PC-3 (cell line): ENCODE measurements at places on chromosomes 16 and 17. TPM values are rescaled to one million over a fixed set of nuclear protein-coding genes. Genes with fewer than 3 reads are reported as not detected.

LITAFD gene
- total RNA-seq, result not detected in 2 replicates

MRPL10 gene
- 54.5 and 74.2 TPM in 2 replicates for total RNA-seq

ELMO3 gene
- 1.6 and 2.2 TPM in 2 replicates for total RNA-seq

WRAP53 gene
- 18.0 and 22.6 TPM in 2 replicates for total RNA-seq

DNAI2 gene
- total RNA-seq, result not detected in 2 replicates

ADAM11 gene
- total RNA-seq, result 2.7 and 2.9 TPM in 2 replicates

FBXW10B gene
- 7.0 and 7.2 TPM in 2 replicates for total RNA-seq

PYDC1 gene
- not detected in 2 replicates for total RNA-seq

CBLN1 gene
- 0.04 TPM in 1 of 2 replicates, not detected in the other for total RNA-seq

SECTM1 gene
- total RNA-seq, result 56.0 and 61.7 TPM in 2 replicates

MEIOC gene
- total RNA-seq, result not detected in 2 replicates

CD79B gene
- total RNA-seq, result not detected in 2 replicates

ALDH3A1 gene
- 27.9 and 30.1 TPM in 2 replicates for total RNA-seq

DNA sequence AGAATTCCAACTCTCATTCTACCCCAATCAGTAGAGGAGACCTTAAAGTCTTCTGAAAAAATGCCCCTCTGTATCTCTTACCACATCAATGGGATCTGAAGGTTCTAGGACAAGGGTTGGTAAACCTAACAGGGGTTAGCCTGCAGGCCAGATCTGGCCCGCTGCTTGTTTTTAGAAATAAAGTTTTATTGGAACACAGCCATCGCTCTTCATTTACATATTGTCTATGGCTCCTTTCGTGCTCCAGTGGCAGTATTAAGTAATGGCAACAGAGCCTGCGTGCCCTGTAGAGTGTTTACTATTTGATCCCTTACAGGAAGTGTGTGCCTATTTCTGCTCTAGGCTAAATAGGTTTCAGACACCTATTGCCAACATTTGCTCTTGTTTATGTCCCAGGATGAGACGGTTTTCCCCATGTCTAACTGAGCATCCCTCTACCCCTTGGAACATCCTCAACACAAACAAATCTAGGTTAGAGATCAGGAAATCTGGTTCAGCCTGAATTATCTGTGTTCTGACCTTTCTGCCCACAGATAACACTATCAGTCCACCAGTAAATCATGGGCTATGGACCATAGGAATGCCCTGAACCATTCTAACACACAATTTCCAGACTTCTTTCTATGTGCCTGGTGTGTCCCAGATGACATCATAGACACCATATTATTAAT, 44.2 kb upstream of the ERCC4 start:
- no peak for DNase-seq

GRCh38 chr17:2899906-2900305, 103.7 kb downstream of the RAP1GAP2 start:
- no peak for DNase-seq

GRCh38 chr17:80749611-80750010, 205.0 kb downstream of the RPTOR start:
- no peak for DNase-seq

DNA sequence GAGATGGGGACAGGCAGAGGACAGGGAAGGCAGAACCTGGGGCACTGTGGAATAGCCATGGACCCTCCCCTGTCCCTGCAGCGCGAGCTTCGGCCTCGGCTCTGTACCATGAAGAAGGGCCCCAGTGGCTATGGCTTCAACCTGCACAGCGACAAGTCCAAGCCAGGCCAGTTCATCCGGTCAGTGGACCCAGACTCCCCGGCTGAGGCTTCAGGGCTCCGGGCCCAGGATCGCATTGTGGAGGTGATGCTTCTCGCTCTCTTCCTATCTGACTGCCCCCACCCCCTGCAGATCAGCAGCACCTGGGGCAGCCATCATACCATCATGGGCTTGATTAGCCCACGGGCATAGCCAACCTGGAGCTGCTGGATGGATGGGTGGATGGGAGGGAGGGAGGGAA, 13.5 kb downstream of the NHERF1 start:
- no peak for DNase-seq

GRCh38 chr16:2471016-2471652, at the start of gene NTN3:
TSS of gene NTN3 (plus strand) at chr16:2471297. CDS start at chr16:2471702, 405 bp downstream.
- DNase-seq, result peak; percentile 6

- no peak for DNase-seq
Measured at GRCh38 chr16:79430191-79430678, 170.3 kb downstream of the MAF start.

- DNase-seq, result no peak
Measured at GRCh38 chr16:52501746-52502145, 45.2 kb downstream of the TOX3 start.

DNA sequence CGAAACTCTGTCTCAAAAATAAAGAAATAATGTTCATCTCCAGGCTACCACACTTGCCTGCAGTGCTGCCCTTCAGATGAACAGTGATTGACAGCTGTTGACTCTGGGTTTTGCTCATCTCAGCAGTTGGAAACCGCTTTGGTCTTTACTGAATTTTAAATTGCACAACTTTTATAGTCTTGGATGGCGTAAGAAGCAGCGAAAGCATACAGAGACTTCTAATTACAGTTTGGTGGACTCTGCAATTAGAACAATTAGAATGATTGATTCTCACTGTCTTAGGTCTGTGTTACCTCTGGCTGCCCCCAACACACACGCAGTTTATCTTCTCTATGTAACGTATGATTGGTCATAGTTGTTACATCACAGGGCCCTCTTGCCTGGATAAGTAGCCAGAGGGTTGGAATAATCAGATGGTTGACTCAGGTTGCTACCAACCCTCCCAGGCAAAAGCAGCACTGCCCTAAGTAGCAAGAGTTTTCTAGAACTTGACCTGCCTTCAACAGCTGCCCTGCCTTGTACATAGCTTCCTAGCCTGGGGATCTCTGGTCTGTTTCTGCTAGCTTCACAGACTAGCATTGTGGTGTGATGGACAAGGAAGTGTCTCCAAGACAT, 1.9 kb upstream of the NAT9 start:
- no peak for DNase-seq

DNA sequence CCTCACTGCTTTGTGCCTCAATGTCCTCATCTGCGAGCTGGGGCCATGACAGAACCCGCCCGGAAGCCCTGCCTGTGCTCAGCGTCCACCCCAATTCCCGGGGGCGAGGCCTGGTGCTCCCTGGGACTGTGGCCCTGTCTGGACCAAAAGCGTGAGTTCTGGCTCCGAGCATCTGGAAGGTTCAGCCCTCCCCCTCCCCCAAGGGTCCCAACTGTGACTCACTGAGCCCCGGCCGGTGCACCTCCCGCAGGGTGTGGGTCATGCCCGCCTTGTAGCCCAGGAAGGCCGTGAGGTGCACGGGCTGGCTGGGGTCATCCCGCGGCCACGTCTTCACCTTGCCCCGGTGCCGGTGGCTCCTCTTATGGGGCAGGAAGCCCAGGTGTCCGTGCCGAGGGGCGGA, 755 bp downstream of the RPL3L start:
- DNase-seq, result no peak

- peak; percentile 81 for DNase-seq
Measured at GRCh38 chr16:30844671-30845449, 49.0 kb downstream of the BCL7C start.

DNA sequence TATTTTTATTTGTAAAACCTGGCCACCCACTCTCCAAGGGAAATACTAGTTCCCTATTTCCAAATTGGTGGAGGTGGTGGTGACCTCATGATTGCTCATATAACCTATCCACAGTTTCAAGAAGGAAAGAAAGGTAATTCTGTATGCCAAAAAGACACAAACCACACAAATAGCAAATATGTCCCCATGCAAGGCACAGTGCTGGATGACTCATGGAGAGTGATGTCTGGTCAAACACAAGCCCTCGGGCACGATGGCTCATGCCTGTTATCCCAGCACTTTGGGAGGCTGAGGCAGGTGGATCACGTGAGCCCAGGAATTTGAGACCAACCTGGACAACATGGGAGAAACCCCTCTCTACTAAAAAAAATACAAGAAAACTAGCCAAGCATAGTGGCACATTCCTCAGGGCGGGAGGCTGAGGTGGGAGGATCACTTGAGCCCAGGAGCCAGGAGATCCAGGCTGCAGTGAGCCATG, 64.2 kb downstream of the GNA13 start:
- DNase-seq, result peak; percentile 100

- no peak for DNase-seq
Measured at GRCh38 chr16:89670496-89671431, 13.1 kb downstream of the SPATA33 start.

DNA sequence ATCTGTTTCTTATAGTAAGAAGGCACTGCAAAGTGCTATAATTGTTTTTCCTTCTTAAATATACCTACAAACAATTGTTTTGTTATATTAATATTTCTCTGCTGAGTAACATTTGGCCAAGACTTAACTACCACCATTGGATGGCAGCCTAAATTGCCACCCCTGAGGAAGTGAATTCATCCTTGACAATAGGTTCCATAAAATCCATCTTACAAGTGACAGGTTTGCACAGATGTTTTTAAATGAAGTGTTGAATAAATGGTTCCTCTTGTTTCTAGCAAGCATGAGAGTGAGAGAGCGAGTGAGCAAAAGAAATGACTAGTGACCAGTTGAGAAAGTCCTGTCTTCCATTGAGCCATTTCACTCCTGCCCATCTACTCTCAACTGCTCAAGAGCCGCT, 8.3 kb upstream of the MPHOSPH6 start:
- no peak for DNase-seq

- DNase-seq, result no peak
Measured at GRCh38 chr17:40663252-40663651, 1.7 kb downstream of the KRT222 start.

- no peak for DNase-seq
Measured at GRCh38 chr16:46884513-46885293, 541 bp downstream of the GPT2 start.

GRCh38 chr16:77777745-77778144, 10.6 kb upstream of the VAT1L start:
- DNase-seq, result no peak

GRCh38 chr17:13940858-13941665, 128.2 kb upstream of the COX10 start:
- peak; percentile 90 for DNase-seq
